Hepatocyte (in vitro differentiated cells): ENCODE measurements at places on chromosomes 11 and 22. TPM values are rescaled to one million over a fixed set of nuclear protein-coding genes. Genes with fewer than 3 reads are reported as not detected.

DNA sequence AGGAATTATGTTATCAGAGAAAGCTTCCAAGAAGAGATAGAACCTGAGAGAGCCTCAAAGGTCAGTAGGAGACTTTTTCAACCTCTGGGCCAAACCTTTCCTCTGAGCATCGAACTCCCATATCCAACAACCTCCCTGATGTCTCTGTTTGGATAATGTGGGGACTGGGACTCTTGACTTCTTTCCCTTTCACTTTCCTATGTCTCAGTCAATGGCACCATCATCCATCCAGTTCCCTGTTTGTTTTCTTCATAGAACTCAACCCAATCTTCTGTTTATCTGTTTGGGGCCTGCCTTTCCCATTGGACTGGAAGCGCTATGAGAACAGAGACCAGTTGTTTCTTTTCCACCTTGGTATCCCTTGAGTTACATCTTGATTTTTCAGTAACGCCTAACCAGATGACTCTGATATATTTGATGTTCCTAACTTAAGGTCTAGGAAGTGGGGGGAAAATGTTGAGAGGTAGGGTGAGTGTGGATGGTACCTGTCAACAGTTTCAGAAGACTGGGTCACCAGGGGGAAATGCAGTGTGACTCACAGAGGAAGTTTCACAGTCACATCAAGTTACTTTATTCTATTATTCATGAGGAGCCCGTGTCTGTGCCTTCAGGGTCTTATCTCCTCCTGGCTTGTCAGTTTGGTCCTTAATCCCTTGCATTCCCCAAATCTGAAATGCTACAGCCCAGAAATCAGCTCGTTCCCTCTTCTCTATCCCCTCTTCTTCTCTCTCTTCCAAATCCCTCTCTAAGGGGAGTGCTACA lies 4.5 kb upstream of the KCNE3 start:
- DNase-seq: no peak

GRCh38 chr11:112665291-112665690 lies 295.9 kb upstream of the NCAM1 start:
- no peak for DNase-seq

The NCR3LG1 gene
- polyA plus RNA-seq: 3.1 and 3.7 TPM in 2 replicates

The MAJIN gene
- not detected in 2 replicates for polyA plus RNA-seq

- no peak for DNase-seq
Measured at GRCh38 chr22:33896154-33896553, 24.1 kb downstream of the LARGE1 start.

The PLXNB2 gene
- polyA plus RNA-seq: 147 and 158 TPM in 2 replicates

DNA sequence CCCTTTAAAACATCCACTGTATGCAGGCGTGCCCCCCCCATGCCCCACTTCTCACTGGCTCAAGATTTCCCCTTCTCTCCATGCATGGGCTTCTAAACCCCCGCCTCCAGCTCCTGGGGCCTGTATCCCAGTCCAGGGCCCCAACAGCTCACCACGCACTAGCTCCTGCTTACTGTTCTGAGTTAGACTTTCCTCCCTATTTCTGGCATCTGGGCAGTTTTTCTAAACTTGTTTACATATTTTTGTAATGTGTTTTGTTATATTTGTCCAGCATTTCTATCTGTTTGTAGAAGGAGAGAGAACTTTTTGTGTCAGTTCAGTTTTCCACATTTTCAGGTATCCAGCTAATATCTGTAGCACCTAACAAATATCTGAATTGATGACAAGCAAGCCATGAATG lies 178.5 kb downstream of the SPON1 start:
- no peak for DNase-seq

DNA sequence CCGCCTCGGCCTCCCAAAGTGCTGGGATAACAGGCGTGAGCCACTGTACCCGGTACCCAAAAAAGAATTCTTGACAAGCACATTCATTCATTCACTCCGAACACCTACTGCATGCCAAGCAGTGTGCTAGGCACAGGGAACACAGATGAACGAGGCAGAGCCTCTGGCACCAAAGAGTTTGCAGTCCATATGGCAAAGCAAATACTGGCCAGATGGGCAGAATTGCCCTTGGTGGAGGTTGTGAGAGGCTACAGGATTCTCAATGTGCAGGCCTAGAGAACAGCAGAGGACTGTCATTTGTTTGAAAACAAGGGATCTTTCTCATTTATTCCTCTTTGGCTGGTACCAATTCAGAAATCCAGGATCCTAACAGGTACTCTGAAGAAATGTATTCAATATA lies 27.5 kb upstream of the MTCH2 start:
- no peak for DNase-seq

The C22orf42 gene
- not detected in 2 replicates for polyA plus RNA-seq

The DDI1 gene
- polyA plus RNA-seq: 0.34 and 0.39 TPM in 2 replicates

- DNase-seq: no peak
Measured at GRCh38 chr11:11476971-11477645, 124.1 kb upstream of the CSNK2A3 start.
